ENCODE measurements at places on chromosomes 11 and 22.

- DNase-seq: no peak
Observed at GRCh38 chr11:109957000-109957399, 136.2 kb upstream of the ZC3H12C start.

DNA sequence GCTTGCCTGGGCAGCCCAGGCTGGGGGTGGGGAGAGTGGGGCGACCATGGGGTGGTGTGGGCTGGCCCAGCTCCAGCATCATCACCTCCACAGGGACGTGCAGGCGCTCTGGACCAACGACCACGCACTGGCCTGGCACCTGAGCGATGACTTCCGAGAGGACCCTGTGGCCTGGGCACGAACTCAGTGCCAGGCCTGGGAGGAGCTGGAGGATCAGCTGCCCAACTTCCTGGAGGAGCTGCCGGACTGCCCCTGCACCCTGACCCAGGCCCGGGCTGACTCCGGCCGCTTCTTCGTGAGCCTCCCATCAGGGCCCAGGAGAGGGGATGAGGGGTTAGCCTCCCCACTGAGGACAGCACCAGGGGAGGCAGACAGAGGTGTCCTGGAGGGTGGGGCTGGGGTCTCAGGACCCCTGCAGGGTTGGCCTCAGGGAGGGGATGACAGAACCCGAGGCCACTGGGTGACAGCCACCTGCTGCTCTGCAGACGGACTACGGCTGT is 3.8 kb downstream of the SUSD2 start:
- DNase-seq: no peak

GRCh38 chr11:17601676-17602075 is 54.6 kb downstream of the OTOG start:
- no peak for DNase-seq

- no peak for DNase-seq
Observed at GRCh38 chr22:37996079-37996478, 11.7 kb upstream of the SOX10 start.
